Naive B cell (primary cell): ENCODE measurements at places on chromosomes 11 and 22.

- no peak for DNase-seq
Observed at GRCh38 chr11:28146123-28146751, 38.0 kb downstream of the METTL15 start.

DNA sequence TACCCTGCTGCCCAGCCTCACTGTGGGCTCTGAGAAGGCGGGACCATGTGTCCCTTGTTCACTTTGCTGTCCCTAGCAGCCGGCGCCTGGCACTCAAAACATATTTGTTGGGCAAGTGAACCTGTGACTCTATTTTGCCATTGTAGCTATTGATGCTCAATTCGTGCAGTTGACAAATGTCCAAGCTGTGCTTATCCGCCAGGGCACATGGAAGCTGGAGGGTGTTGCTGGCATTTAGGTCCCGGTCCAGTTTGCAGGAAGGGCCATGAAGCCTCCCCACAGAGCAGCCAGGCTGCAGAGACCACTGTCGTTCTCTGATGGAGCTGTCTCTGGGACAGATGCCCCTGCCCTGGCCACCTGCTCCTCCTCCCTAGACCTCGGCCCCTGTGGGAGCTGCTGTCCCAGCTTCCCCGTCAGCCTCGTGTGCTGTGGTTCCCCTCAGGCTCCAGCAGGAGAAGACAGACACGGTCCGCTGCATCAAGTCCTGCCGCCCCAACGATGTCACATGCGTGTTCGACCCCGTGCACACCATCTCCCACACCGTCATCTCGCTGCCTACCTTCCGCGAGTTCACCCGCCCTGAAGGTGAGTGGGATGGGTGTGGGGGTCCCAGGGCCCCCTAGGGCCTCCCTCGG, 71.5 kb downstream of the FBLN1 start:
- no peak for DNase-seq

GRCh38 chr11:95459291-95460042, 228.5 kb upstream of the SESN3 start:
- no peak for DNase-seq

DNA sequence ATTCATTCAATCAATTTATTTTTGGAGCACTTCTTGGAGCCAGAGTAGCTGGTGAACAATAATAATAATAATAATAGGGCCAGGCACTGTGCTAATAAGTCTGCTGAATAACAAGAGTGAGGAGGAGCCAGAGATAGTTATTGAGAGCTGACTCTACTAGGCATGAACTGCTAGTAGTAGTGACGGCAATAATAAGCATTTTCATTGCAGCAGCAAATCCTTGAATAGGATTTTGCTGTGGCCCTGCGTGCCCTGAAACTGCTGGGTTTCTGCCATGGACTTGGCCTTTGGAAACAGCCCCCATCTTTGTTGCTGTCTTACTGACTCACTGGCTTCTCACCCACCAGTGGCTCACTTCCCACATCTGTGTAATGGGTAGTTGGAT, 545.9 kb downstream of the MIAT start:
- no peak for DNase-seq

GRCh38 chr11:123214396-123214795, 19.3 kb upstream of the CLMP start:
- no peak for DNase-seq

- DNase-seq = no peak
Observed at GRCh38 chr11:61102667-61103571, 630 bp downstream of the CD5 start.

- no peak for DNase-seq
Observed at GRCh38 chr11:111714522-111714921, 51.7 kb downstream of the PPP2R1B start.

DNA sequence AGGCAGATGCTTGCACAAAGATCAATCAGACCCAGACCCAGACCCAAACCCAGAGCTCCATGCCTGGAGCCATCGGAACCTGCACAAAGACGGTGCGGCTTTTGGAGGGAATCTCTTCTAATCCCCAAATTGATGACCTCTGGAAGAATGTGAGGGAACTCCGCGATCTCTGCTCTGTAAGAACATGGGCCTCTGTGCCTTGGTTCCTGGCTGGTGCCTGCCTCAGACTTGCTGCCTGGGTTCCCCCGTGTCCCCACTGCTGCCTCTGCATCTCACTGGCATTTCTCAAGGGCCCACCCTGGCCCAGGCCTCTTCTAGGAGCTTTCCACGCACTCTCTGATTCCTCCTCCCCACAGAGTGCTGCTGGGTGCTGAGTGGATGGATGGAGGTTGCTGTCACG, 1044.4 kb downstream of the TBC1D22A start:
- no peak for DNase-seq

DNA sequence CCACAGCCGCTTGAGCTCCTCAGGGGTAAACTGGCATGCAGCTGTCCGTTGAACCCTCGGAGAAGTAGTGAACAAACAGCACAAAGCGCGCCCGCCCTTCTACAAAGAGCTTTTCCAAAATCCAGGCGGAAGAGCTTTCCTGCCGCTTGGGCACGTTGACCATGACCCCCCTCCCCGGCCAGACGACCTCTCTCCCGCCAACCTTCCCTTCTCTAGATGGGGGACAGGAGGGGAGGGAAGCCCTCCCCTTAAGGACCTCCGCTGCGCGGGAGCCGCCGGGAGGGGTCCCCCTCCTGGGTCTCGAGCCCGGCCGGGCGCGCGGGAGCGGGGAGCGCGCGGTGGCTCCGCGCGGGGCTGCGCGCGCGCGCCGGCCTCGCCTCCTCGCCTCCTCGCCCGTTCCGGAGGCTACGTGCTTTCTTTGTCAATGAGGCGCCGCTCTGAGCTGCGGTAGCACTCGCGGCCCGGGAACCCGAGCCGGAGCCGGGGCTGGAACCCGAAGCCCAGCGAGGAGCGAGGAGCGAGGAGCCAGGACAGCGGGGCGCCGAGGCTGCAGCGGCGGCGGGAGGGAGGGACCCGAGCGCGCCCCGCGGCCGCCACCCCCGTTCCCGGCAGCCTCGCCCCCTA, 118.6 kb downstream of the HIPK3 start:
- no peak for DNase-seq

DNA sequence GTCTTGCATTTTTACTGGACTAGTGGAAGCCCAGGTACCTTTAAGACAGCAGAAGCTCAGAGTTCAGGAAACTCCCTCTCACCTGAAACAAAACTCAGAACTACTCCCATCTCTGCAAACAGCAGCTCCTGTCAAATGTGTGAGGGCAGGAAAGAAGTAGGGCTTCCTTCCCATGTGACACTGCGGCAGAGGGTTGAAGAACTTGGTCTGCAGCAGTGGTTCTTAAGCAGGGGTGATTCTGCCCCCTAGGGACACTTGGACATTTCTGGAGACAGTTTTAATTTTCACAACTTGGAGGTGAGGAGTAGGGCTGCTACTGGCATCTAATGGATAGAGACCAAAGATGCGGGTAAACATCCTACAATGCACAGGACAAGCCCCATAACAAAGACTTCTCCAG, 63.4 kb downstream of the RCN1 start:
- DNase-seq = no peak
